Fibroblast of skin of right biceps (primary cell): ENCODE measurements at places on chromosomes 7 and 10.

DNA sequence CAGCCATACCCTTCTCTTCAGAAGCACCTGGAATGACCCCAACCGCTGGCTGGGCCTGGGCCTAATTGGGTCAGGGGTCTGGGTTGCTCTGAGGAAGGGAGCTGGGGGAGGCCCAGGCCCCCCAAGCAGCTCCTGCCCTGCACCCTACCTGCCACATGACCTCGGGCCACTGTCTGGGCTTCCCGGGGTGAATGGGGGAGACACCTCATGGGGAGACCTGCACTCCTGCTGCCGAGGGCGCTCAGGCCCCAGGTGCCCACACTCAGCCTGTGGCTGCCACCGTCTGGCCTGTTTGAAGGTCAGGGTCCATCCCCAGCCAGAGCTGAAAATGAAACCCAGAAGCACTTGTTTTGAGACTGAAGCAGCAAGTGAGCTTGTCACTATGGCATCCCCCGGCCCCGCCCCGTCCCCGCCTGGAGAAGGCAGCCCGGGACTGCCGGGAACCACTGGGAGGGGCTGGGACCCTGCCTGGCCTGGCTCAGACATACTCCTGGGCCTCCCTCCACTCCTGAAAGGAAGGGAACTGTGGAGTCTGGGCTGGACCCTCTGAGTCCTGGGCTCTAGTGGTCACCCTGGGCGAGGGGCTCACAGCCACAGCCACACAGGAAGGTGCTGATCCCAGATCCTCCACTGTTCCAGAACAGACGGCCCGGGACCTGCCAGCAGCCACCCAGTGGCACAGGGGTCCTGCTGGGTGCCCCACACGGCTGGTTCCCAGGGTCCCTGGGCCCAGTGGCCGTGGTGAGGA is 7.4 kb upstream of the MICALL2 start:
- peak; percentile 45 for DNase-seq

- DNase-seq = no peak
Measured at GRCh38 chr7:92696584-92696983, 106.4 kb upstream of the FAM133B start.

GRCh38 chr7:159066816-159067575 is 77.7 kb downstream of the VIPR2 start:
- DNase-seq = no peak

- DNase-seq = no peak
Measured at GRCh38 chr7:132345543-132346129, 230.6 kb downstream of the PLXNA4 start.

GRCh38 chr7:1671594-1672451 is 1.7 kb downstream of the ELFN1 start:
- DNase-seq = no peak

- peak; percentile 6 for DNase-seq
Measured at GRCh38 chr7:35286422-35286821, 32.5 kb upstream of the TBX20 start.

DNA sequence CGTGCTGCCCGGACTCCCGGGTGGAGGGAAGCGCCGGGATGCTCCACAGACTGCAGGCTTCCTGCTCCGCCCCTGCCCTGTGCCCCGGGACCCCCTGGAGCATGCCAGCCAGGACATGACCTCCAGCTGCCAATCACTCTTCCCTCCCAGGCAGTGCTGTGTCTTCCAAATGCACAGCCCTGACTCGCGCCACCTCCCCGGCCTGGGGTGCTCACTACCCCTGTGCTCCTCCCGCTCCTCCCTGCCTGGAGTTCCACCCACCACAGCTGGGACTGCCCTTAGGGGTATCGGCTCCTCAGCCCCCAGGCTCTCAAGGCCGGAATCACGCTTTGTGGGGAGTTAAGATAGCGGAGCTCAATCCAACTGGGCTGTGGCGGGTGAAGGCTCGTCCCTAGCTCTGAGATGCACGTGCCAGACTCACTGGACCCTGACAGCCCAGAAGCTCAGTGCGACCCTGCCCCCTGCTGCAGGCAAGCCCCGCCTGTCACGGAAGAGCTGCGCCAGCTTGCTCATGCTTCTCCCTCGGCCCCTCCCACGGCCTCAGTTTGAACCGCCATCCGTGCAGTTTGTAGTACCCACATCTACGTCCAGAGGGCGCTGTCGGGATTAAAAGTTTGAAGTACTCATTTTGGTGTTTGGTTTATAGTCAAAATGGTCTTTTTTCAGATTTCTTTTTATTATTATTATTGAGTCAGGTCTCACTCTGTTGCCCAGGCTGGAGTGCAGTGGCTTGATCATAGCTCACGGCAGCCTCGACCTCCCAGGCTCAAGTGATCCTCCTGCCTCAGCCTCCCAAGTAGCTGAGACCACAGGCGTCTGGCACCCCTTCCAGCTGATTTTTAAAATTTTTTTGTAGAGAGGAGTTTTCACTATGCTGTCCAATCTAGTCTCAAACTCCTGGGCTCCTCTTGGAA is 142.5 kb upstream of the TCERG1L start:
- peak; percentile 75 for DNase-seq

DNA sequence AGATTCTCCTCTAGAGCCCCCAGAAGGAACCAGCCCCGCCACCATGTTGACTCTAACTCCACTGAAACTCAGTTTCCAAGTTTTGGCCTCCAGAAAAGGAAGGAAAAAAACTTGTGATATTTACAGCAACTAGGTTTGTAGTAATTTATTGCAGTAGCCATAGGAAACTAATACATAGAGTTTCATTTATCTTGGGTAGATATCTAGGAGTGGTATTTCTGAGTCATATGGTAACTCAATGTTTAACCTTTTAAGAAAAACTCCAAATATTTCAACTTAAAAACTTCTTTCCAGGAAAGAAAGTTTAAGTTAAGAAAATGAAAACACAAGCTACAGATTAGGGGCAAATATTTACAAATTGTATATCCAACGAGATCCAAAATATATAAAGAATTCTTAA is 576.7 kb downstream of the KCNMA1 start:
- peak; percentile 13 for DNase-seq

DNA sequence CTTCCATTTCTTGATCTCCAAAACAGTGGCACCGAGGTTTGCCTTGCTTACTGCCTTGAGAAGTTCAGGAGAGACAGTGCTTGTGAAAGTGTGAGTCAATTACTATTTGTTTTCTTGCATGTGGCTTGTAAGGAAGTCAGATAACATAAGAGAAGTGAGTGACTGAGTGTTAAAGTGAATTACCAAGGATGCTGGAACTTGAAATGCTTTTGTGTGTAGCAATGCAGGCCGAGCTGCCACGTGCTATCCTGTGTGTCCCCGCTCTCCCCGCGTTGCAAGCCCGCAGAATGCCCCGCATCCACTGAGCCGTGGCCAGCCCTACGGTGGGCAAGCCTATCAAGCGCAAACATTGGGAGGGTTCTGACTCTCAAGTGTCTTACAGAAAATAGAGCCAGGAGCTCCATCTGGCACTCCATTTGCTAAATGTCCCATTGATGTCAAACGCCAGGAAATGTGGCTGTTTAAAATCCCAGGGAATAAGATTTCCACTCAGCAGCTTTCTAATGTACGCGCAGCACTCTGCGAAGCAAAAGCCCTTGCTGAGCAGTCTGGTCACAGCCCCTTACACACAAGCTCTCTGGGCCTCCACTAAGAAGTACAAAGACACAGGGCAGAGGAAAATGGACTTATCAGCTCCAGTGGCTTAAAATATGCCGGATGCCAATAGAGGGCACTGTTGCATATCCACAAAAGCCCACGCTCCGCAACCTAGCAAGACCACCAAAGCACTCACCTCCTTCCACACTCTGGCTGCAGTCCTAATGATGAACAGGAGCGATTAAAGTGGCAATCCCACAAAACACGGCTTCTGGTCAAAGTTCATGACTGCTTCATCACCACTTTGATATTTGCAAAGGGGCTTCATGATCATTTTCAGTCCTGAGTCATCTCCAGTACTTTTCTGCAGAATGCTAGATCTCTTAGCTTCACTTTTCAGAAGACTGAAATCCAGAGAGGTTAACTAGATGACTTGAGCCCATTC is 158.0 kb upstream of the ITGB1 start:
- DNase-seq = peak; percentile 97

GRCh38 chr7:11328309-11328708 is 354.6 kb downstream of the PHF14 start:
- no peak for DNase-seq

GRCh38 chr10:98380493-98381339 is 34.3 kb downstream of the PYROXD2 start:
- DNase-seq = no peak

DNA sequence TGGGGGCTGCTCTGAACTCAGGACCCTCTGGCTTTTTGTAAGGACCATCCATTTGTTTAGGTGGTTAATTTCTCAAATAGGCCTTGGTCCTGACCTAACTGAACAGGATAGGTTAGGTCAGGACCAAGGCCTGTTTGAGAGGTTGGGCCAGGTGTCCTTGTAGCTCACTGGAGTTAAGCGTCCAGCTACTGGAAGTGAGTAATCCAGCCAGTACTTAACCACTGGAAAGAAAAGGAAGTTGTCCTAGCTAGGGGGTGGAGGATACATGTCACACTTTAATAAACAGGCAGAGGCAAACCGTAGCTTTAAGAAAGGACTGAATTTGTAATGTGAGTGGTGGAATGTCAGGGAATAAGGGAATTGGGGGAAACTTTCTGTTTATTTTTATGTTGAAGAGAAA is 96.0 kb downstream of the GPR85 start:
- peak; percentile 22 for DNase-seq
